ENCODE measurements at places on chromosomes 16 and 17.

DNA sequence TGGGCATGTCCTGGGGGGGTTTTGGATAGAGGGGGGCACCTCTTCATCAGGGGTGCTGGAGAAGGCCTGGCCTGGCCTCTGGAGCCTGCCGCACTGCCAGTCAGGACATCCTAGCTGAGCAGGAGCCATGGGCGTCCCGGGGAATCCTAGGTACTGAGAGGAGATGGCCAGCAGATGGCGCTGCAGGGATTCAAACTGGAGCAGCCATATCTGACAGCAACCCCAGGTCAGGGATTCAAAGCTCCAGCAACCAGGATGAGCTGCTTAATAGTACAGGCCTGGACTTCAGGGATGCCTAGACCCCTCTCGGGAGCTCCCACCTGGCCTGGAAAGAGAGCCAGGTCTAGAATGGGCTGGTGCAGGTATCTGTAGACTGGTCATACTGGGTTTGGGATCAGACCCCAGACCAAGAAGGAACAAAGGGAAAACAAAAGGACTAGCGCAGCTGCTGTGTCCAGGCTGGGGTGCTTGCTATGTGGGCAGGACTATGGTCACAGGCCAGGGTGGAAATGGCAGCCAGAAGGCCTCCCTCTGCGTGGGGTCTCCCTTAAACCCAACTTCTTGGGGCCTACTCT is 306.9 kb upstream of the RBFOX1 start:
- peak; percentile 81 for DNase-seq

DNA sequence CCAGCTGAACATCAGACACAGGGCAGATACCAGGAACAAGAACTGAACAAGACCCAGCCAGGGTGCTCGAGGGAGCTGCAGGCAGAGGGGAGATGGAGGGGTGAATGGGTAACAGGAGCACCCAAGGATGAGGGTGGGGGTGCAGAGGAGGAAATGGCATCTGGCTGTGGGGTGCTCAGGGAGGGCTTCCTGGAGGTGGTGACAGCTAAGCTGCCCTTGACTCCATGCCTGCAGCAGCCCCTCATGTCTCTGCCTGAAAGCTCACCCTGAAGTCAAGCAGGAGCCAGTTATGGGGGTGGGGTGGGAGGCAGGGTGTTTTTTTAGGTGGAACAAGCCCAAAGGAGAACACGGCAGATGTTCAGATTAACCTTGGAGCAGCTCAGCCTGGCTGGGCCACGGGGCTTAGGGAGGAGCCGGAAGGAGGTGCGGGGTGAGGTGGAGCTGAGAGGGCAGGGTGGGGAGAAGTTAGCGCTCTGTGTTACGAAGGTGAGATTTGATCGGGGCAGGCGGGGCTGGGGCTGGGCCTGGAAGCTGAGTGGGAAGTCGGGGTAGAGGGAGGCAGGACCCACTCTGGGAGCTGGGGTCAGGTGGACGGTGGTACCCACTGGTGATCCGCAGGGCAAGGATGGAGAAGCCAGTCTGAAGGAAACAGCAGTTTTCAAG is 143.0 kb downstream of the ENGASE start:
- DNase-seq = no peak

DNA sequence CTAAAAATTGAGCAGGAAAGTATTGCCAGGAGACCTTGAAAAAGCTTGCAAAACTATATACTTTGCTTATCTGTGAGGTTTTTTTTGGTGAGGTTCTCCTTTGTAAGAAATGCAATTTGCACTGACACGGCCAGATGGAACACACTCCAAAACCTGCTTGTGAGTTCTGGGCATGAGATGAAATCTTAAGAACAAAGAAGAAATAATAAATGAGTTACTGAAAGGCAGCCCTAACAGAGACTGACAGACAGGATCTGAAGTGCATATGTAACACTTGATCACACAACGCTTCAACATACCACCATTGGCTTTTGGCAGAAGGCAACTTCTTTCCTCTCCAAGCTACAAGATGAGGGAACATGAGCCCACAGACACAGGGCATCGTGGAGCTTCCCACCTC is 82.6 kb downstream of the USP31 start:
- DNase-seq = no peak

DNA sequence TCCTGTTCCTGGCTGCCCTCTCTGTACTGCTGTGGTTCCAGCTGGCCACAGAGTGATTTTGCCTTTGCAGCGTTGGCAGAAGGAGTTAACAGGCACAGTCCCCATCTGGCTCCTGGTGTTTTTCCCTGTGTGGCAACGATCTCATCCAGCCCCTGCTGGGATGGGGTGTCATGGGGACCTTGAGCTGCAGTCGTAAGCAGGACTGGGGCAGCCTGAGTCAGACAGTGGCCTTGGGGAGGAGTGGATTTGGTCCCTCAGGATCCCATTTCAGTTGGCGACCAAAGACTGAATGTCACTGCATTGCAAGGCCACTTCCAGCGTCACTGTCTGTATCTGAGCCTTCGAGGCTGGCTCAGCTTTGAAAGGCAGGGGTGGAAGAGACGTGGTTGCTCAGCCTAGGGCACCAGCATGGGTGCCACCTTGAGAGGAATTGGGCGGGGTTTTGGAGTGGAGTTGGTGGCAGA is 11.9 kb downstream of the TMEM94 start:
- DNase-seq = no peak

- no peak for DNase-seq
Measured at GRCh38 chr16:87959391-87959990, 8.3 kb downstream of the BANP start.

- no peak for DNase-seq
Measured at GRCh38 chr16:59259074-59259949, 525.2 kb upstream of the GOT2 start.

DNA sequence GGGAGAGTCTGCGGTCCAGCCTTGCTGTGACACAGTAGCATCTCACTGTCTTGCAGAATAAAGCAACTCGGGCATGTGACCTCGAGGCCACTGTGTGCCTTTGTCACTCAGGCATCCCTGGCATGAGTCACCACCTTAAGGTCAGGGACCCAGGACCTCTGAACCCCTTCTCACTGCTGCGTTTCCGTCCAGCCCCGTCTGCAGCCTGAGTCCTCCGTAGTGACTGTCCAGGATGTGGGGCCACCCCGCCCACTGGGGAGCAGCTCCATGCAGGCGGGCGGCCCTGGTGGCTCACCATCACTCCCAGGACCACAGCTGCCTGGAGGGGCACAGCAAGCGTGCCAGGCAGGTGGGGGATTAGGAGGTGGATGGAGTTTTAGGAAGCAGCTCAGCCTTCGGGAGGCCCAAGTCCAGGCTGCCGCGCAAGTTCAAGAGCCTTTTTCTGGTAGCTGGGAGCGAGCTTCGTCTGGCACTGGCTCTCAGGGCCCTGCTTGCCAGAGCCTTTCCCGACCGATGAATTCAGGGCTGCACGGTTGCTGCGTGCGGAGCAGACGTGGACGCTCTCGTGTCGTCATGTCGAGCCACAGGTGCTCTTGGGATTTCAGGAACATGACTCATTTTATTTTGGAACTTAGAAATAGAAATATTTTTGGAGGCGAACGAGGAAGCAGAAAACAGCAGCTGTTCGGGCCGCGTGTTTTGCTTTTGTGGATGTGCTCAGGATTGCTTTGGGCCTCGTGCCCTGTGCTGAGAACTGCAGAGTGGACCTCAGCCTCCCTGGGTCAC is 16.8 kb downstream of the KCTD5 start:
- no peak for DNase-seq

GRCh38 chr16:63496282-63496681 is 1460.0 kb upstream of the CDH8 start:
- no peak for DNase-seq

DNA sequence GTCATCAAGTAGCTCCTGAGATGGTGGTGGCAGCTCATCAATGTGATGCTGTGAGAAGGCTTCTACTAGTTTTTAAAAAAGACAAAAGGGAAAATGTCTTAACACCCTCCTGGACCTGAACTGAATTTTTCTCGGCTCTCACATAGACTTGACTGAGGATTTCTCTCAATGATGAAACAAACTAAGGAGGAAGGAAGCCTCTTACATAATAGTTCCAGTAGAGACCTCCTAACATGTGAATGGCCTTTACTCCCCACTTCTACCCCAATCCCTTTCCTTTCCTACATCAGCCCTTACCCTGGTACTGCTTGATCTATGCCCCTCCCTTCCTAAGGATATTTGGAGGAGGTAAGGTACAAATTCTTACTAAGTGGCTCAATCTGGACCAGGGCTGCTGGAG is 54.8 kb upstream of the MTMR4 start:
- DNase-seq = no peak

- peak; percentile 85 for DNase-seq
Measured at GRCh38 chr17:81337476-81337879, 42.4 kb upstream of the SLC38A10 start.

DNA sequence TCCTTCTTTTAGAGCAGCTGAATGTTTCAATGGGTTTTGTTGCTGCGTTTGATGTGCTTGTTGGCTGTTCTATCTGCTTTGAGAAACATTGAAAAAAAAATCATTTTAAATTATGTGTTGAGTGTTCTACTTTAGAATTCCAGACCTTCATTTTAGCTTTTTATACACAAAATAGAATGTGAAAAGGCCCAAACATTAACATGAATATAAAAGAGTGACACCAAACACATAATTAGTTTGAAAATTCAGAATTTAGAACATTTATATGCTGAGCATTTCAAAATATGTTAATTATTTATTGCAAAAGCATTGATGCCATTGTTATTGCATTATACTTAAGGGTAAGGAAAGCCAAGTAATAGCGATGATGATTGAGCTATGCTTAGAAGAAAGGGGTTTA is 2.9 kb downstream of the NFAT5 start:
- DNase-seq = no peak

GRCh38 chr16:10090816-10091215 is 91.4 kb downstream of the GRIN2A start:
- DNase-seq = no peak

GRCh38 chr17:64063766-64064224 is 43.4 kb upstream of the ICAM2 start:
- peak; percentile 80 for DNase-seq

GRCh38 chr17:18950346-18950745 is 1.6 kb upstream of the SLC5A10 start:
- DNase-seq = no peak

- DNase-seq = no peak
Measured at GRCh38 chr17:35944151-35944550, 638 bp upstream of the LYZL6 start.

- DNase-seq = no peak
Measured at GRCh38 chr17:45395569-45396415, 36.9 kb downstream of the ARHGAP27 start.

GRCh38 chr17:32496395-32497073 is 9.7 kb downstream of the CDK5R1 start:
- DNase-seq = no peak

DNA sequence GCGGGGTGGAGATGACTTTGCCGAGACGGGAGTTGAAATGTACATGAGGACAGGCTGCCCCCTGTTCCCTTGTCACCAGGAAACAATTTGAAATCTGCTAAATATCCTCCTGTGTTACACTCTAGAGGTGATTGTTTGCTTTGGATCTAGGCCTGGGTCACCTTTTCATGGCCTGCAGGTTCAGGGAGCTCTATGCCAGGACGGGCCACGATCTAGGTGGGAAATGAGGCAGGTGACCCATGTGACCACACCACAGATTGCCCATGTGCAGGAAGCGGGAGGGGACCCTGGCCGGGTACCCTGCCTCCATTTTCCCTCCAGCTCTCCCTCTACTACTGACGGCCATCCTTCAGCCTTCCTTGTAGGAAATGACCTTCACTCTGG is 43.4 kb downstream of the MEAK7 start:
- no peak for DNase-seq

DNA sequence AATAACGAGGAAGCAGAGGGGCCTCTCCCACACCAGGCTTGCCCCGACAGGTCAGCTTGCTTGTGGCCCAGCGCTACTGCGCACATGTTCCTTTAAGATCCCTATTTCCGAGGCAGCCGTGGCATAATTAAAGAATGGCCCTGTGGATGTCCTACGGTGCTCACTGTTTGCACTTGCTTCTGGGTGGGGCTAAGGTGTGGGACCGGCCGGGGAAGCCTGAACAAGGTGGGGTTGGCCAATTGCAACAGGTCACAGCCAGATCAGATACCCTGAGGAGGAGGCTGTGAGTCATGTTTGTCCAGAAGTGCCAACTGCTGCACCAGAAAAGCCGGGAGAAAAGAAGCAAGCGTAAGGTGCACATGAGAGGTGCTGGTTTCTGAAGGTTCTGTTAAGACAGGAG is 158.5 kb upstream of the CACNG5 start:
- DNase-seq = no peak
